ENCODE measurements at places on chromosomes 4 and X.

- DNase-seq = no peak
Observed at GRCh38 chr4:152020073-152020472, 259.3 kb upstream of the GATB start.

DNA sequence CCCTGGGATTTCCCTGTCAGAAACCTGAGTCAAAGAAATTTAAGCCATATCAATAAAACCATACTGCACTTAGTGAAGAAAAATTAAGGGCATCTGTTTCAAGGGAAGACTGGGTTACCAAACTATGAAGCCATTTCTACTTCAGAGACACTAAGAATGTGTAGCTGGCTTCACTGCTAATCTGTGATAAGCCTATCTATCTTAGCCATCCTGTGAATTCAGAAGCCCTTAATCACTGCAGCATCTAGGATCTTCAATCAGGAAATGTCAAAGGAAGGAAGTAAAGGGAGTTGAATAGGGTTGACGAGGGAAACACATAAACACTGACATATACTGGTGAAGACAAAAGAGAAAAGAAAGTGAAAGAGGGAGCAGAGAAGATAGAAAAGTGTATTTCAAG lies 777.6 kb upstream of the DIAPH2 start:
- no peak for DNase-seq

DNA sequence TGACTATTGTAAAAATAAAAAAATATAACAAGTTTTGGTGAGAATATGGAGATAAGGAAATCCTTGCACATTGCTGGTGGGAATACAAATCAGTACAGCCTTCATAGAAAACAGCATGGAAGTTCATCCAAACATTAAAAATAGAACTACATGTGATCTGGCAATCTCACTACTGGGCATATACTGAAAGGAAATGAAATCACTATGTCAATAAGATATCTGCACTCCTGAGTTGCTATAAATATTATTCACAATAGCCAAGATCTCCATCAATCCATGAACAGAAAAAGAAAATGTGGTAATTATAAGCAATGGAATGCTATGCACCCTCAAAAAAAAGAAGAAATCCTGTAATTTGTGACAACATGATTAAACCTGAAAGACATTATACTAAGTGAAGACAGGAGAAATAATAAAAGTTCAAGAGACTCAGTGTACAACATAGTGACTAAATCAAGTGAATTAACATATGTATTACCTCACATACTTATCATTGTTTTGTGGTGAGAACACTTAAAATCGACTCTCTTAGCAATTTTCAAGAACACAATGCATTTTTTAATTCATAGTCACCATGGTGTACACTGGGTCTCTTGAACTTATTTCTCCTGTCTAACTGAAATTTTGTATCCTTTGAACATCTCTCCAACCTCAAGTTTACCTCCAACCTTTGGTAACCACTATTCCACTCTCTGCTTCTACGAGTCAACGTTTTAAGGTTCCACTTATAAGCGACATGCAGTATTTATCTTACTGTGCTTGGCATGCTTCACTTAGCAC lies 1703.7 kb upstream of the AGA start:
- DNase-seq = no peak

- DNase-seq = no peak
Observed at GRCh38 chrX:54292755-54293154, 65.1 kb downstream of the WNK3 start.

DNA sequence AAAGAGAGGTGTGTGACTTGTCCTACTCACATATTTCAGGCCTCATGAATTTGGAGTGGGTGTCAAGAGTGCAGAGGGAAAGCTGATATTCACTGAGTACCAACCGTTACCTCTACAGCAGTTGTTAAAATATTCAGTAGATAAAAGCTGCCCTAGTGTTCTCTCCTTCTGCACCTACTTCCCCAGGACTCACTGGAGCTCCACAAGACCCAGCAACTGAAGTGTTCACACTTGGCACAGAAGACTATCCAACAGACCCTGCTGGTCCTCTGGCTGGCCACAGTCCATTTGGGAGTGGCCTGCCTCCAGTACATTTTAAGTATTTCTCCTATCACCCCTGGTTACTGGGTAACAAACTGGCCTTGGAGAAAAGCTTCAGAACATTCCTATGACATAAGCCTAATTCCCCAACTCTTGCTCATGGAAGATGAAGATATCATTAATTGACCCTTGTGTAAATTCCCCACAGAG lies 70.8 kb downstream of the PPARGC1A start:
- DNase-seq = no peak
